NCI-H2081 treated with DMSO at 0.1 percent for 48 hours (cell line): ENCODE measurements at places on chromosomes 6 and 20.

DNA sequence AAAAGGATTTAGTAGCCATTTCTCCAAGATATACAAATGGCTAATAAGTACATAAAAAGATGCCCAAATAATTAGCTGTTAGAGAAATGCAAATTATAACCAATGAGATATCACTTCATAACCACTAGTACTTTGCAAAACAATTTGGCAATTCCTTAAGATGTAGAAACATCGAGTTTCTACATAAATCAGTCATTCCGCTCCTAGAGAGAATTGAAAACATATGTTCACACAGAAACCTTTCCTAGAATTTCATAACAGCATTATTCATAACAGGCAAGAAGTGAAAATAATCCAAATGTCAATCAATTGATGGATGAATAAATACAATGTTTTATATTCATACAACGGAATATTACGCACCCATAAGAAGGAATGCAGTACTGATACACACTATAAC is 20.5 kb upstream of the NT5E start:
- no peak for DNase-seq

GRCh38 chr20:42338294-42339201 is 720.4 kb upstream of the CHD6 start:
- no peak for DNase-seq

GRCh38 chr6:14543971-14544585 is 426.5 kb downstream of the CD83 start:
- DNase-seq = no peak

DNA sequence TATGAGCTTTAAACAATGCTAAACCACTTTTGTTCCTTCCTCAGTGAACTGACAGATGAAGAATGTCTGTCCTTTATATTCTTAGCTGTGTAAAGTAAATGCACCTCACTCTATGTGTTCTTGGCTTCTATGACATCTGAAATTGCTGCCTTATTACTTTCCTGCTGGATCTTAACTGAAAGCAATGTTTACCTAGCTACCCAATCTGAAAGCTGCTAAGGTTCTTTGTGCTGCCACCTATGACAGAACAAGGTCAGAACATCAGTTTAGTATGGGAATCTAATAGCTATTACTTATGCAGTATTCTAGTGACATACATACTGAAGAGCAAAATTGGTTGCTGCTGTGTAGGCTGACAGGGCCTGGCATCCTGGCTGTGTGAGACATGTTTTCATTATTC is 444.1 kb downstream of the KHDRBS2 start:
- no peak for DNase-seq

DNA sequence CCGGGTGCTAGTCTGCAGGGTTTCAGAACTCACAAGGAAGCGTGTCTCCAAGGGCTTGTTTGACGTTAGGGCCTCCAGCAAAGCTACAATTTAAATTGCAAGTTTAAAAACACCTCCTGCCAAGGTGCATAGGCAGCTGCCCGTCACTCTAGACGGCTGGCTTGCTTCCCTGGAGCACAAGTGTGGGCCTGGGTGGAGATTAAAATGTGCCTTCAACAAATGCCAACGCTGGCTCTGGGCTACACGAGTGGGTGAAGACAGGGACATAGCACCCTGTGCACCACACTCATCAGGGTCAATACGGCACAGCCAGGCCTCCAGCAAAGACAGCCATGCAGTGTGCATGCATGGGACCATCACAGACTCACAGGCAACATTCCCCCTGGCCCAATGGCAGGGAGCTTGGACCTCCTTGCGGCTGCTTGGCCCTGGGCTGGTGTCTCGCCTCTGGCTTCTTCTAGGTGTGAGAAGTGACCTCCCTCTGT is 48.4 kb upstream of the FRMD1 start:
- no peak for DNase-seq

DNA sequence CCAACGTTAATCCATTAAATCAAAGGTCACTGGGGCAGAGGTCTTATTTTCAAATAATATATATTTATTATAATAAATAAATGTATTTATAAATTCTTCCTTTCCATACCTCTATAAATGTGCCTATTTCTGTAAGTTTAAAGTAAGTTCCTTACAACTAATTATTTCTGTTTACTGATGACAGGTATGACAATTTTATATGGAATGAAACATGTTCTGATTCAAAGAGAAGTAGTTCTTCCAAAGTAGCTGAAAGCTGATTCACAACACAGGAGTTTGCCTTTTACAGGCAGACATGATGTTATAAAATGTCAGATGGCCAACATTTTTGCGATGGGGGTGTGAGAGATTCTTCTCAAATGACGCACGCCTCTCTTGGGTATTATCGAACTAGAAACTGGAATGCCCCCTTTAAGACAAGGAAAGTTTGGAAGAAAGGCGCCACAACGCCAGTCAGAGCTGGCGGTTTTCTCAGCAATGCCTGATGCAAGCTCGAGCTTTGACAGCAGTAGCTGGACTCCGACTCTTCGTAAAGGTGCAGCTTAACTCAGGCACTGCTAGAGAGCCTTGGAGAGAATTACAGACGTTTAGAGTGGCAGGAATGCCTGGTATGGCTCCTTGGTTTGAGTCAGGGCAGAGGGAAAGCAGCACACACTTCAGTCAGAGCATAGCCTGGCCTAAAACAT is 92.1 kb downstream of the FOXC1 start:
- no peak for DNase-seq

DNA sequence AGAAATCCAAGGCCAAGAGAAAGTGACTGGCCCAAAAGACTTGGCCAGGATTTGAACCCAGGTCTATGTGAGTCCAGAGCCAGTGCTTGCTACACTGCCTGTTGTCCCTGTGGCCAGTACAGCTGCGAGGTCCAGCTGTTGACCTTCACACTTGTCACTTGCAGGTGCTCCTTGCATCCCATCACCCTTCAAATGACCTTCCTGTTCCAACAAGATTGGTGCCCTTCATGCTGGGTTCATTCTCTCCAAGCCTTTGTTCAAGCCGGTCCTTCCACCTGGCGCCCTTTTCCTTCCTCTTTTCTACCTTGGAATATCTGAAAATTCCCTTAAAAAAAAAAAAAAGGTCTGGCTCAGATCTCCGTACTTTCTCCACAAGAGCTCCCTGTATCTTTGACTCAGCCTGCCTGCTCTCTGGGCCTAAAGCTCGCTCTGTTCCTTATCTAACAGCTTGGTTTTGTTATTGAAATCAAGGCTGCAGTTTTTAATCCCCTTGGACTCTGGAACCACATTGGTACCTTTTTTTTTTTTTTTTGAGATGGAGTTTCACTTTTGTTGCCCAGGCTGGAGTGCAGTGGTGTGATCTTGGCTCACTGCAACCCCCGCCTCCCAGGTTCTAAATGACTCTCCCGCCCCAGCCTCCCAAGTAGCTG is 22.2 kb upstream of the MRPS18A start:
- no peak for DNase-seq

DNA sequence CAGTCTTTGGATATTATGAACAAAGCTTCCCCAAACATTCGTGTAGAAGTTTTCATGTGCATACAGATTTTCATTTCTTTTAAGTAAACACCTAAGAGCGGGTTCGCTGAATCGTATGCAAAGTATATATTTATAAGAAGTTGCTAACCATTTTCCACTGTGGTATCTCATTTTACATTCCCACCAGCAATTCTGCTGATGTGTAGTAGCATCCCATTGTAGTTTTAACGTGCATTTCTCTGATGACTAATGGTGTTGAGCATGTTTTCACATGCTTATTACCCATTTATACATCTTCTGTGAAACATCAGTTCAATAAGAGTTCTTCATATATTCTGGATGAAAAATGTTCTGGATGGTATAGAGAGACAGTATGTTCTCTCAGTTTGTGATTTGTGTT is 97.4 kb downstream of the IYD start:
- no peak for DNase-seq

GRCh38 chr6:56684342-56685101 is 41.8 kb upstream of the DST start:
- DNase-seq = no peak
